ENCODE measurements at places on chromosomes 3 and 15. TPM values are rescaled to one million over a fixed set of nuclear protein-coding genes. Genes with fewer than 3 reads are reported as not detected.
A peak's percentile ranks its signal among the peaks of the same experiment; 100 is the strongest.

DNA sequence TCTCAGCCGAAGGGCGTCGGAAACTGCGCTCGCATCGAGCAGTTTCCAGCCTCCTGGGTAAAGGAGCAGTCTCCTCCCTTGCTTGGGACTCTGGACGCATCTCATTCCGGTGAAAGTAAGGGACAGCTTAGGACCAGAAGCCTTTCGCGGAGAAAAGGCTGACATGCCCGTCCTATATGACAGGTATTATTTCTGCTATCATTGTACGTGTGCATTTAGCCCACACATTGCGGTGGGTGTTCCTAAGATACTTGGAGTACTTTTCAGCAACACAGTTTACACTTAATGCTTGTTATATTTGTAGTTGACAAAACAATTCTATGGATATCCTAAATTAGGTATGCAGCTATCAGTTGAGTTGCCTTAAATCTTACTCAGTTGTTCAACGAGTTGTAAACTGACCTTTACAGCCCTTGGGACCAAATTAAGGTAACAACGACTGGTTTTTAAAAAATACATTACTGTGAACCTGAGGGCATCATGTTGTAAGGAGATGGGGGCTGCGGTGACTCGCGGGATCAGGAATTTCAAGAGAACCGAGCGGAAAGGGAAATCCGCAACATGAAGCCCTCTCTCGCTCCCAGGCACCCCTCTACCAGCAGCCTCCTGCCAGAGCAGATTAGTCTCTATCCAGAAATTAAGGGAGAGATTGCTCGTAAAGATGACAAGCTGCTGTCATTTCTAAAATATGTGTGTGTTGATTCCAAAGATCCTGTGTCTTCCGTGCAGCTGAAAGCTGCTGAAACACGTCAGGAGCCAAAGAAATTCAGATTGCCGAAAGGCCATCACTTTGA, 632 bp upstream of the COPS2 start:
- H3K27ac ChIP-seq, result peak overlapping the region; percentile 25

DNA sequence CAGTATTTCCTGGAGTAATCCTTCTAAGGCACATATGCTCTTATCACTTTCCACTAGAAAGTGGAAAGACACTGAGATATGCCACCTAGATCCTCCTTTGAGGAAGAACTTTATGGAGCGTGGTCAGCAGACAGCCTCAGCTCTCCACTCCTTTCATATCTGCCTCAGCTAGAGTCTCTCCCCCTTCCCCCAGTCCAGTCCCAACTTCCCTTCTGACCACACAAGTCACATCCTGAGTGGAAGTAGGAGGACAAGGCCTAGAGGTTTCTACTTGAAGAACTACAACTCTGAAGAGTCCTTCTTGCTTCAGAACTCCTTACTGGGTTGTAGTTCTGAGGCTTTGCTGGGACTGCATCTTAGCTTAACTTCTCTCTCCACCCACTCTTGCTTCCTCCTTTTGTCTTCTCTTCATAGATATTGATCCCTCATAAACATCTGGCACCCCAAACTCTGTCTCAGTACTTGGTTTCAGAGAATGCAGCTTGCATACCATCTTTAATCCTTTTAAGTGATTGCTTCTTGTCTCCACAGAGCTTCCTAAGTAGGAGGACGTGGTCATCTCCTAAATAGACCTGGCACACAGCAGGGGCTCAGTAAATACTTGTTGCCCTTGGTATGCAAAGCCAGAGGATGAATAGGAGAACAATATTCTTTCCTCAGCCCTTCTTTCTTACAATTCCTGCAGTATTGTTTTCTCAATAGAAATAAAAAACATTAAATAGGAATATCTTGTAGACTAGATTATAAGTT, 109.6 kb downstream of the OXSM start:
- H3K27me3 ChIP-seq, result no peaks in the 10 kb centered on the region
- no peaks in the 10 kb centered on the region for H3K36me3 ChIP-seq
- no peak overlapping the region for H3K4me3 ChIP-seq
- H3K27ac ChIP-seq, result no peak overlapping the region

- H3K27ac ChIP-seq, result no peak overlapping the region
- no peaks in the 10 kb centered on the region for H3K4me1 ChIP-seq
- H3K36me3 ChIP-seq, result no peaks in the 10 kb centered on the region
Measured at GRCh38 chr15:68442041-68442440, 10.1 kb upstream of the ITGA11 start.

GRCh38 chr15:25183581-25184251, 228.9 kb downstream of the SNRPN start:
- no peak overlapping the region for H3K27ac ChIP-seq
- H3K27me3 ChIP-seq, result no peaks in the 10 kb centered on the region
- no peak for DNase-seq
- no peaks in the 10 kb centered on the region for H3K4me1 ChIP-seq
- H3K4me3 ChIP-seq, result no peak overlapping the region
- no peaks in the 10 kb centered on the region for H3K36me3 ChIP-seq

- no peaks in the 10 kb centered on the region for H3K36me3 ChIP-seq
- peaks cover 18% of the 10 kb centered on the region for H3K4me1 ChIP-seq
- peak overlapping the region; percentile 62 for H3K27ac ChIP-seq
- no peak overlapping the region for H3K4me3 ChIP-seq
Measured at GRCh38 chr15:63970621-63971426, 75.5 kb downstream of the DAPK2 start.

DNA sequence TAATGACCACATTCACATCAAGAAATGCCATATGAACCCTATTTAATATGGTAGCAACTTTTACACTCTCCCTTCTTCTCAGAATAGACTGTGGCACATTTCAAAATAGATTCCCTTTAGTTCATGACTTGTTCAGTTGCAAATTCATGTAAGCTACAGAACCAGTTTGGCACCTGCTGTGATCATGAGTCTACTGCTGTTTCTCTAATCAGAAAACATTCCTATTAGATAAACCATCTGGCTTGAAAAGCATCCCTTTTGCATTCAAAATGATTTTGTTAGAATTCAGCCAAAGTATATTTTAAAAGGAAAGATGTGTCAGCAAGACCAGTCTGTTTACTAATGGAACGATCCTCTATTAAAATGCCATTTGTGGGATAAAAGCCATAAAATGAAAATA, 304.4 kb downstream of the BCHE start:
- DNase-seq, result no peak
- H3K4me3 ChIP-seq, result no peak overlapping the region
- H3K27me3 ChIP-seq, result no peaks in the 10 kb centered on the region
- H3K27ac ChIP-seq, result no peak overlapping the region
- no peaks in the 10 kb centered on the region for H3K36me3 ChIP-seq

DNA sequence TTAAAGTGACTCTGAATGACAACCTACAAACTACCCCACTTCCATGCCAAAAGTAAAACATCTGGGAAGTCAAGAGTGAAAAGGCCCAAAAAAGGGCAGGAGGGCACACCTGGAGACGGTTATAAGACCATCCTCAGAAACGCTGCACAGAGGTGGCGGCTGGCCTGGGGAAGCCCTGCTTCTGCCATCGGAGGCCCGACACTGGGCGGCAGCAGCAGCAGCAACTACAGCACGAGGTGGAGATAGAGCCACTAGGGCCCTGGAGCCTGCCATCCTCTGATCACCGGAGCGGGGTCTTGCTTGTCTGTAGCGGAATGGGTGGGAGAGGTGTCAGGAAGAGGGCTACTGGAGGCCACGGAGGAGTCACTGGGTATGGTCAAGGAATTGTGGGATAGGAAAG, 283.3 kb downstream of the ADAMTS17 start:
- DNase-seq, result no peak
- H3K36me3 ChIP-seq, result no peaks in the 10 kb centered on the region
- H3K4me3 ChIP-seq, result no peak overlapping the region
- H3K27me3 ChIP-seq, result no peaks in the 10 kb centered on the region

DNA sequence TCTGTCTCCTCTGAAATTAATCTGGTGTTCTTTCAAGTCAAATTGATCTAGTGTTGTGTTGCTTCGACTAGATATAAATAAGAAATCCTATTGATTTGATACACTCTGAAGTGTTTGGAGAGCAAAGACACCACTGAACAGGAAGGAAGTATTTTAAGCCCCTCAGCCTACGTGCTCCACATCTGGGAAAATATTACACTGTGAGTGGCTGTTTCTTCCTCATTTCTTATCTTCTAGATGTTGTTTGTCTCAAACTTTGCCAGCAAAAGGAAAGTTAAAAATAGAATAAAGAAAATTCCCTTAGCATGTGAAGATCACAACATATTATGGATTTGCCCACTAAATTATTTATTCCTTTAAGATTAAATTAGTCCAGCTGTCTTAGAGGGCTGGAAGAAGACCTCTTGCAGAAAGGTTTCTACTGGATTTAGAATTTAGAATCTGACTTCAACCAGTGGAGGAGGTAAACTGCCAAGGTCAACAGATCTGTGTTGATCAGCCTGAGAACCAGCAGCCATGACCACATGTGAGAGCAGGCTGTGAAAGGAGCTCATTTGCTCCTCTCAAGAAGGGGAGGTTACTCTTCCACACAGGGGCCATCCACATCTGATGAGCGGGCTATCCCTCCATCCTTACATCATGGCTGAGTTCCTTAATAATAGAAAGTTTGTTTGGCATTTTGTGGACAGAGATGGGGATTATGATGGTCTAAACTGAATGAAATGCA, 46.3 kb upstream of the ACKR4 start:
- H3K4me3 ChIP-seq, result no peak overlapping the region
- peaks cover 4% of the 10 kb centered on the region for H3K4me1 ChIP-seq
- no peak overlapping the region for H3K27ac ChIP-seq
- no peaks in the 10 kb centered on the region for H3K27me3 ChIP-seq

- H3K4me3 ChIP-seq, result no peak overlapping the region
- H3K27me3 ChIP-seq, result no peaks in the 10 kb centered on the region
- no peak overlapping the region for H3K27ac ChIP-seq
- no peaks in the 10 kb centered on the region for H3K4me1 ChIP-seq
Measured at GRCh38 chr3:24470277-24470676, 24.4 kb downstream of the THRB start.

DNA sequence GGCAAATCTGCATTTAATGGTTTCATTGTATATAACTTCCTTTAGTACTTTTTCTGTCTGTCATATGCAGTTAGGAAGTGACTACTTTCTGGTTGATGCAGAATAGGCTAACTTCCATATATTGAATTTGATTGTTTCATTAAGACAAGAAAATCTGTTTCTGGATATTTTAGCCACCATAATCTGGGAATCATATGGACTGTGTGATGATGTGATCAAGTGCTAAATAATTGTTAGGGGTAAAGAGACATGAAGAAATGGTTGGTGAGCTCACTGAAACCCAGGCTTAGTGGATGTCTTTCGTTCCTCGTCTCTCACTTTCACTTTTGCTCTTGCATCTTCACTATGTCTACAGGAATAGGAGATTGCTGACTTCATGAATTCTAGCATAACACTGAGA, 3.5 kb upstream of the MNS1 start:
- H3K36me3 ChIP-seq, result peaks cover 3% of the 10 kb centered on the region
- no peak overlapping the region for H3K27ac ChIP-seq
- DNase-seq, result peak; percentile 24
- no peaks in the 10 kb centered on the region for H3K27me3 ChIP-seq

- no peak overlapping the region for H3K4me3 ChIP-seq
- no peak overlapping the region for H3K27ac ChIP-seq
- DNase-seq, result peak; percentile 76
- no peaks in the 10 kb centered on the region for H3K27me3 ChIP-seq
- peaks cover 13% of the 10 kb centered on the region for H3K36me3 ChIP-seq
Measured at GRCh38 chr3:10224794-10225665, 23.2 kb upstream of the TATDN2 start.

DNA sequence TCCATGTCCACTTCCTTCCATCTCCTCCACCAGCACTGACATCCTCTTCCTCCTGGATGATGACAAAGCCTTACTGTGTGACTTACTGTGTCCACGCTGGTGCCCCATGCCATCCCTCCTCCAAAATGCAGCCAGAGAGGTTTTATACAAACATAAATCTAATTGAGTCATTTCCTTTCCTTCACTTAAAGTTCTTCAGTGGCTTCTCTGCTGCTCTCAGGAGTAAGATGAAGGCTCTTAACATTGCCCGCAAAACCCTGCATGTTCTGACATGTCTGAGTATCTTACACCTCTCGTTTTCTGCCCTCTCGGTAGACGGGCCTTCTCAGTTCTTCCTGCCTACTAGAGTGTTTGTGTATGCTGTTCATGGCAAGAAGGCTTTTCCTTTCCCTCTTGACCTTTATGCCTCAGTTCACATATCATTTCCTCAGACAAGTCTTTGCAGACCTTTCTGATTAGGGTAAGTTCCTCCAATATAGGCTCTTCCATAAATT, 175.5 kb downstream of the CFAP20DC start:
- DNase-seq, result no peak
- H3K4me3 ChIP-seq, result no peak overlapping the region

- no peak for DNase-seq
- H3K27ac ChIP-seq, result no peak overlapping the region
- H3K4me1 ChIP-seq, result no peaks in the 10 kb centered on the region
- no peaks in the 10 kb centered on the region for H3K36me3 ChIP-seq
- no peaks in the 10 kb centered on the region for H3K27me3 ChIP-seq
Measured at GRCh38 chr3:161540594-161540993, 44.0 kb downstream of the OTOL1 start.

GRCh38 chr3:123104550-123104949, 37.7 kb downstream of the PDIA5 start:
- peaks cover 29% of the 10 kb centered on the region for H3K36me3 ChIP-seq
- DNase-seq, result no peak
- H3K27me3 ChIP-seq, result no peaks in the 10 kb centered on the region
- H3K4me3 ChIP-seq, result no peak overlapping the region
- H3K27ac ChIP-seq, result no peak overlapping the region
- no peaks in the 10 kb centered on the region for H3K4me1 ChIP-seq

DNA sequence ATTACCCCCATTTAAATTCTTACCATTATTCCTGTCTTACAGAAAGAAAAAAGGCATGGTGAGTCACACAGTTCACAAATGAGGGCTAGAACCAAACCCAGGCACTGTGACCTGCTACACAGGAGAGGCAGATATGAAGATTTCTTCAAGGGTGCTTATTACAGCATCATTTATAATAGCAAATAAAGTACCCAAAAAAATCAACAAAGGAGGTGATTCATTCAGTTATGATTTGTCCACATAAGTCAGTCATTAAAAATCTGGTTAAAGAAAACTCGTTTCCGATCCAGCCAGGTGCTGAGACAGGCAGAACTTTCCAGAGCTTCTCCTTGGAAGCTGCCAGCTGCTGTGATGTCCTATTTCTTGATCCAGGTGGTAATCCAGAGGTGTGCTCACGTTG, 7.5 kb upstream of the LOXL1 start:
- peaks cover 20% of the 10 kb centered on the region for H3K4me1 ChIP-seq
- no peak for DNase-seq
- H3K4me3 ChIP-seq, result no peak overlapping the region
- H3K36me3 ChIP-seq, result peaks cover 4% of the 10 kb centered on the region

CACNA2D2 gene
- 111 TPM for total RNA-seq

FRG2C gene
- not detected for total RNA-seq

GOLGA8S gene
- total RNA-seq, result 0.40 TPM

RYR3 gene
- total RNA-seq, result 0.71 TPM

RTP3 gene
- total RNA-seq, result not detected

BOC gene
- 9.6 TPM for total RNA-seq

HPS3 gene
- total RNA-seq, result 43.7 TPM

EXD1 gene
- not detected for total RNA-seq
